ENCODE measurements at places on chromosomes 5 and 9.
A peak's percentile ranks its signal among the peaks of the same experiment; 100 is the strongest.

DNA sequence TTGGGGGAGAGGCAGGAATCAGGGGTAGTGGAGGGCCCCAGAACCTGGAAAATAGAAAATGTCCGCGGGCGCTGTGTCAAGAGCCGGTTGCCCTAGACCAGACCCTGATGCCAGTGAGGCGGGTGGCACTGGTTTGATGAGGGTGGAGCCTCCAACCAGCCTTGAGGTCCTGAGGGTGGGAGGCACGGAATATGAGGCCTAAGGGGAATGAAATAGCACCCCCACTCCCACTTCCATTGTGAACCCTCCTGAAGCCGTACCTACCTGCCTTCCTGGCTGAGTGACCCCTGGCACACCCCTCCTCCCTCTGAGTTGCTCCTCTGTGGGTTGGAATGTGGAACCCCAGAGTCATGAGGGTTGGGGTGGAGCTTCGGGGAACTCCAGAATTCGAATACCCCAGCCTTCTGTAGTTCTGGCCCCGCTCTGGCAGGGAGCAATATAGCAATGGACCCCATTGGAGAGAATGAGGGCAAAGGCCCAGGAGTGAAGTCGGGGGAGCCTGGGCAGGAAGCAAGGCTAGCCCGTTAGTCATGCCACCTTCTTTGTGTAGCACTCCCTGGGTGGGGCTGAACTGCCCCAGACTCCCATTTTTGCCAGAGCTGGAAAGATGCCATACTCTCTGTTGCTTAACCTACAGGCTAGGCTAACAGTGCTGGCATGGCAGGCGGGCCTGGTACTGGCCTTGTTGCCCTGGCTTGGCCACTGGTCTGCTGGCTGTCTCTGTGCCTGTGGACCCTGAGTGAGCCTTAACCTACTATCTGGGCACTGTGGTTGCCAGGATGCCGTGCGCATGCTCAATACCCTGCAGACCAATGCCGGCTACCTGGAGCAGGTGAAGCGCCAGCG, 1.0 kb downstream of the FPGS start:
- peak; percentile 38 for DNase-seq

DNA sequence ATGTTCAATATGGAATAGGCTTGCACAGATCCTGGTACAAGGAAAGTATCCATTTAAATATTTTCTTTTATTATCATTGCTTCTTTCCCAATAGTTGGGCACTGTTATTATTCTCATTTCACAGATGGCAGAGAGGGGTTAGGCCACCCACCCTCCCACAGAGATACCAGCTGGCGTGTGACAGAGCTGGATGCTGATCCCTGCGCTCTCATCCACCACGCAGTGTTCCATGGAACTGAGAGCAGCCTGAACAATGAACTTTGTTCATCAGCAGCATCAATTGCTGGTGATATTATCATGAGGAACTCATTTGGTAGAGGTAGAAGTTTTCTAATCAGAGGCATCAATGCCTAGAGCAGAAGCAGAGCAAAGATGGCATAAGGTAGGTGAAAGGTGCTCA, 227.9 kb downstream of the ESM1 start:
- DNase-seq: no peak

DNA sequence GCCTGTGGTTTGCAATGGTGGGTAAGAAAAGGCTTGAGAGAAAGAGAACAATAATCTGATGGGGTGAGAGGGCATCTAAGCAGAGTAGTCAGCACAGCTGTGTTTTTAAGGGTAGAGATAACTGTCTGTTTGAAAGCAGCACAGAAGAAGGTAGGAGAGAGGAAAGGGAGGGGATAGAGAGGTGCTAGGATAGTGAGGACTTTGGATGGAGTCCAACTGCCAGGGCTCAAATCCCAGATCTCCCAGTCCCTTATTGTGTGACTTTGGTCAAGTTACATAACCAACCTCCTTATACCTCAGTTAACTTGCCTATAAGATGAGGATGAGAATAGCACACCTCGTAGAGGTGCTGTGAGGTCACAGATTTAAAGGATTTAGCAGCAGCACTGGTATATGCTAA, 55.6 kb downstream of the GPR21 start:
- no peak for DNase-seq

GRCh38 chr9:133861086-133861485, 122.9 kb upstream of the SARDH start:
- peak; percentile 16 for DNase-seq

DNA sequence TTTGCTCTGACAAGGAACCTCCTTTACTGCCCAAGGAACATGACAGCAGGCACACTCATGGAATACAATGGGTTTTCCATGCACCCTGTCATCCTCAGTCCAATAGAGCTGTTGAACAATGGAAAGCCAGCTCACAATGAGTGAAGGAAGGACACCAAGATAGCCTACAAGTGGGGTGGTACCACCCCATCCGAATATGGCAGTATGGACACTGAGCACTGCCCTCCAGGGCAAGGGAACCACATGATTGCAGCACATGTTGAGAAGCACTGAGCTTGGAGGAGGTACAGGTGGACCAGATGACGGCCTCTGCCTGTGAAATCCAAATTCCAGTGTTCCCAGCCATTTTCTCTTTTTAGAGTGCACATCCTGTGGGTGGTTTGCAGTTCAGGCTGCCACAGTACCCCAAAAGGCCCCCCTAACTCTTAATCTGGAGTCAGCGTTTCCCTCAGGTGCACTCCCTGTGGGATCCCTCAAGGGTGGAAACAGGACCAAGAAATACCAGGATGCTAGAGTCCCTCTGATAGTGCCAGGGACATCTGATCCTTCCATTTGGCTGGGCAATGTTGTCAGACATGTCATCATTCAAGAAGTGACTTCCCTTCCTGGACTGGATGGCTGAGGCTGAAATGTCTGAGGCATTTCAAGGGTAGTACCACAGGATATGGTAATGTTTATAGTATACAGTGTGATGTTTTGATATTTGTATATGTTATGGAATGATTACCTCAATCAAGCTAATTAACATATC, 48.9 kb downstream of the SMC2 start:
- no peak for DNase-seq

DNA sequence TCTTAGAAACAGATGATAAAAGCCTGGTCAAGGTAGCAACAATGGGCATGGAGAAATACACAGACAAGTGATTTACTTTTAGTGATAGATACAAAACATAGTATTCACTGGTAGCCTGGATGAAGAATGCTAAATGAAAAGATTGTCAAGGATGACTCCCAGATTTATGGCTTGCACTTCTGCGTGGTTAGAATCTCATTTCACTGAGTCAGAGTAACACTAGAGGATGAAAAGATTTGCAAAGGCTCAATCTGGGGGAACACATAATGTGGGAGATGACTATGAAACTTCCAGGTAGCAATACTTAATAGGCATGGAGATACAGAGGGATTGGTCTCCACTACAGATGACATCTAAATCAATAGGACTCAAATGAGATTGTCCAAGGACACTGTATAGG, 38.4 kb downstream of the AGTPBP1 start:
- no peak for DNase-seq

GRCh38 chr5:1501372-1502045, 22.3 kb downstream of the LPCAT1 start:
- DNase-seq: no peak

DNA sequence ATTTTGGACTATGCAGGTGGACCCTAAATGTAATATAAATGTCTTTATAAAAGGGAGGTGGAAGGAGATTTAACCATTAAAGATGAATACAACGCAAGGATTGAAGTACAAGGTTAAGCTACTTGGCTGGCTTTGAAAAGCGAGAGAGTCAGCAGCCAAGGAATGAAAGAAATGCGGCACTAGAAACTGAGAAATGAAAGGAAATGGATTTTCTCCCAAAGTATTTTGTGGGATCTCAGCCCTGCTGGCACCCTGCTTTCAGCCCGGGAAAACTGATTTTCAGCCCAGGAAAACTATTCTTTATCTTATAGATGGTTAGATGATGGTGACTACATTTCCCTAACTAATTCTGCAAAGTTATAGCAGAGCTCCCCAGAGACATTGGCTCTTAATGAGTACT, 1349.6 kb upstream of the C9orf72 start:
- no peak for DNase-seq

- no peak for DNase-seq
These were observed 482.0 kb downstream of the DTWD2 start for GRCh38 chr5:118506217-118506852.

GRCh38 chr5:42522783-42523182, 99.5 kb downstream of the GHR start:
- no peak for DNase-seq

- no peak for DNase-seq
These were observed 55.9 kb upstream of the IL12B start for GRCh38 chr5:159386028-159386711.

GRCh38 chr9:137088121-137088520, 1.3 kb downstream of the MAN1B1 start:
- no peak for DNase-seq

GRCh38 chr5:142484821-142485387, 160.1 kb upstream of the SPRY4 start:
- no peak for DNase-seq

GRCh38 chr9:21862871-21863270, 60.4 kb downstream of the MTAP start:
- DNase-seq: no peak

- DNase-seq: no peak
These were observed 13.7 kb downstream of the TMEFF1 start for GRCh38 chr9:100486479-100487176.

GRCh38 chr5:113195251-113195650, 218.7 kb downstream of the DCP2 start:
- no peak for DNase-seq

DNA sequence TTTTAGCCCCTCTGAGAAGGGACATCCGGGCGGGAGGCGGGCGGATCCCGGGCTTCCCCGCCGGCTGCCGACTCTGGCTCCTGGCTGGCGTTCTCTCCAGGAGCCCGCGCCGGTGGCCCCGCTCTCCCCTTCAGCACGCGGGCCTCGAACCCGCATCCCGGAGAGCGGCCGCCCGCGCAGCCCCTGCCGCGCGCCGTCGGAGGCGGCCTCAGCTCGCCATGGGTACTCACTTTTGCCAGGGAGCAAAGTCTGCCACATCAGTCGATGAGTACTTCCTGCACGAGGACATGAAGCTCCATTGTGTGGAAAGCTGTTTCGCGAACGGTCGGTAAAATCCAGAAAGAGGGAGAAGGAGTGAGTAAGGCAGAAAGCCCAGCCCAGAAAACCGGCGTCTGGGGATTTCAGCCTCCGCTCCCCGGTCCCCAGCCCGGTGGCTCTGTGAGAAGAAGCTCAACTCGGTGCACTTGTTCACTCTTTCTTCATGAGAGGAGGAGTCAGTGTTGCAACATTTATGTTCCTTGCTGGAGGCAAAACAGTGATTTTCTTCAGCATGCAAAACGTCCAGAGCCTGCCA, at the start of gene PRLR:
Gene PRLR (minus strand): TSS at position 450 of the 574 bp plus-strand sequence. CDS start 140,867 bp downstream, outside the sequence.
- no peak for DNase-seq

- no peak for DNase-seq
These were observed 272 bp downstream of the ANAPC2 start for GRCh38 chr9:137188086-137188489.

- no peak for DNase-seq
These were observed 163.7 kb downstream of the GAPVD1 start for GRCh38 chr9:125425170-125425897.

DNA sequence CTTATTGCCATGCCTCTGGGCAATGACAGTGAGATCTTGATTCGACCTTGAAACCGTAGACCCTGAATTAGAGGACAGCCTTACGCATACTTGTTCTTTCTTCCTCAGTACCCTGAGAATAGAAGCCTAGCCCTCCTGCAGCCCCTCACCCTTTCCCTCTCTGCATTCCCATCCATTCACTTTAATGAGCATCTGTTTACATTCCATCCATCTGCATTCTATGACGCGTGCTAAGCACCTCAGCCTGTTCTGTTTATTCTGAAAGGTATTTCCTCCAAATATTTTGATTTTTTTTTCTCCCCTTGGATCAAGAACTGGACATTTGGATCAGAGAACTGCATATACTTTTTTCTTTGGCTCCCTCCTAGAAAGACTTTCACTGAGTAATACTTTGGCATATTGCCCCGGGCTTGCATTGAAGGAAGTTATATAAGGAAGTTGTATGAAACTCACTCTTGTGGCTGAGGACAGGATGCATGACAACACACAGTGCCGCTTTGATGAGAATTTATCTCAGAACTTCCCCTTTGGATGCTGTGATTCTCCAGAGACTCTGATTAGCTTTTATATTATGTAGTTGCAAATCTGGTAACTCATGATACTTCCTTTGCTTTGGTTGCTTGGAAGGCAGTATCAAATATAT, 15.7 kb downstream of the TMEM8B start:
- DNase-seq: no peak

GRCh38 chr5:149643781-149644180, 62.5 kb downstream of the ARHGEF37 start:
- no peak for DNase-seq

DNA sequence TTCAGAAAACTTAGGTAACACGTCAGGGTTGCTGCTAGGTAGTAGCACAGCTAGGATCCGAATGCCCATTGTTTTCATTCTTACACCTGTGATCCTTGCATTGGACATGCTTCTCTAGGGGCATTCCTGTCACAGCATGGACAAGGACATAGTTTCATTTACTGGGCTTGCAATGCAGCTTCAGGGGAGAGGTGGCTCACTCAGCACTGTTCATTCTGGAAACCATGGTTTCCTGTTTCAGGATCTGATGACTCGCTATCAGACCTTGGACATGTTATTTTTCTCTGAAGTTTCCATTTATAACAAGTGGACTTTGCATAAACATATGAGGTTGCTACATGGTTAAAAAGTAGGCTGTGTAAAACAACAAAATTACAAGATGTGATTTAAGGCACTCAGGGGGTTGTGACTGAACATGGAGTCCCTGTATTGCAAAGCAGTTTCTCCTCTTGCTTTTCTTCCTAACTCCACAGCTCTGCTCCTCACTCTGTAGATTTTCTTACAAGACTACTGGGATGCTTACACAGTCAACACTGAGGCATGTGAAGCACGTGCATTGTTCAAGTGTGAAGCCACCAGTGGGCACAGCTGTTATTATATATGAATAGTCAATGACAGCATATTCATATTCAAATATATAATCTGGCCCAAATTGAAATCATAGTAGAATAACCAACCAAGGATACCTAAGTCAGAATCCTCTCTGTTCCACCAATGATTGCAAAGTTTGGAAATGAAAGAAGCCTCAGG, 66.1 kb upstream of the STK32A start:
- no peak for DNase-seq

DNA sequence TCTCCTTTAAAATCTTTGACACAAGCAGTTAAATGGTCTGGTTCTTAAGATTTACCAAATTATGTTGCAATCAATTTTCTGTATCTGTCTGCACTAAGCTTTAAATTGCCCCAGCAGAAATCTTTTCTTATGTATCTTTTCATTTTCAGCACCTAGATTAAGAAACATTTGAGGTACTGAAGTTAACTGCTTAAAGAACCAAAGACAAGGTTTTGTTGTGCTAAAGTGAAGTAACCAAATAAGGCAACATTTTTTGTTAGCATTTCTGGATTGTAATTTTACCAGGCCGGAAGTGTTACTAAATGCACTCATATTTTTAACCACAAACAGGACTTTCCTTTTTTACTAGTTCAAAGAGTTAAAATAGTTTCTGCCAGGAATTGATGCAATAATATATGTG, 24.1 kb upstream of the MTAP start:
- no peak for DNase-seq

DNA sequence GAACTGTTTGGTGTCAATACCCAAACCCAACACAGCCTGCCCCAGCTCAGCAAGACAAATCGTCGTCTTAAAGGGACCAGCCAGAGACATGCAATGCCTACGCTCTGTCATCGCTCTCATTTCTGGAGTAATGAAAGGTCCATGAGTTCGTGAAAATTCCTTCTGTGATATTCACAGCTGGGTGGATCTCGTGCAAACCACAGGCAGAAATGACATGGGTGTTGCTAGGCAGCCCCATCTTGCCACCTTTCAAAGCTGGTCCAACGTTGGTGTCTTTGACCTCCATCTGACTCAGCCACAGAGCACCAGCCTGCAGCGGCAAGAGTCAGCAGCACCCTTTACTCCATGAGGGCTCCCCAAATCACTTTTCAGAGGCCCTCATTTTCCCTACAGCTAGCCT, 215.3 kb downstream of the SLIT3 start:
- DNase-seq: no peak
